Naive thymus-derived CD8-positive, alpha-beta T cell (primary cell): ENCODE measurements at places on chromosomes 16 and 17.

DNA sequence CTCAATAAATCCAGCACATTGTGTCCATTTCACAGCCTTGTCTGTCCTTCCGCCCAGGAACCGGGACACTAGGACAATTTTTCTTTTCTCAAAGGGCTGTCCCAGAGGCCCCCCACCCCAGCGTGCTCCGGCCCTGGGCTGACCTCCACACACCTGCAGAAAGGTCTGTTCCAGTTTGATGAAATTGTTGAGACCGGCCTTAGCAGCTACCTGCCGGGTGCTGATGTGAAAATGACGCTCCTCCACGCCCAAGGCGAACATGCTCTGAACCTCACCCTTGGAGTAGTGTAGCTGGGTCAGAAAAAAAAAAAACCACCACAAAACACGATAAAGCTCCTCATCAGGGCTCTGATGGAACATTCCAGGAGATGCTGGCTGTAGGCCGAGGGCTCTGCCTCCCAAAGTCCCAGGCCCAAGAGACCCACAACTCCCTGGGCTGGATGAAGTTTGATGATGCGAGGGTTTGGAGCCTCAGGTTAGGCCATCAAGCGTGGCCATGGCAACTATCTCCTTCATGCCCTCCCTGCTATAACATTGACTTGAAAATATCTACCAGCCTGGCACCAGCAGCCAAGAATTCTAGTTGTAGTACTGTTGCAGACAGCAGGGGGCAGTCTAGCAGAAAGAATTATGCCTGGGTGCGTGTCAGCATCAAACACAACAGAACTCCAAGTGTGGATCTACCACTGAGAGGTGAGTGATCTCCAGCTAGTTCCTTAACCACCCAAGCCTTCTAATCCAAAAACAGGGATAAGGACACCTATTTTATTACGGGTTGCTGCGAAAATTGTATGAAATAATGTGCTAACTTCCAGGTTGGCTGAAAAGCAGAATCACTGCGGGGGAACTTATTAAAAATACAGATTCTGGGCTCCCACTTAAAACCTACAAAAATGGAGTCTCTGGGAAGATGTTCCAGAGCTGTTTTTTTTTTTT is 62.1 kb downstream of the RMI2 start:
- peak overlapping the region; percentile 50 for H3K27ac ChIP-seq
- H3K4me1 ChIP-seq = no peaks in the 10 kb centered on the region
- H3K4me3 ChIP-seq = no peak overlapping the region
- peak; percentile 75 for DNase-seq

DNA sequence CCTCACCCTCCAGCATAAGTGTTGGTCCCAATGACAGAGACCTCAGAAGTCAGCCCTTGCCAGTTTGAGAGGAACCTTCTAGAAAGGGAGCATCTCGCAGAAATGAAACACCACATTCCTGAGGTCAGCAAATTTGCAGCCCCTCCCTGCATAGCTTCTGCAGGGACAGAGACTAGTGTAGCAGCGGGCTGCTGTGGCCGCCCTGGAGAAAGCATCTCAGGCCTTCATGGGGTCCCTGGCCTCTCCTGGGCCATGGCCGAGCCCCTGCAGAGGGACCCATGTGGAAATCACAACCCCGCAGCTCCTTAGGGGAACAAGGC is 11.4 kb downstream of the HS3ST6 start:
- H3K27ac ChIP-seq = no peak overlapping the region
- no peak overlapping the region for H3K4me3 ChIP-seq
- no peaks in the 10 kb centered on the region for H3K4me1 ChIP-seq
- H3K27me3 ChIP-seq = peaks cover 16% of the 10 kb centered on the region

DNA sequence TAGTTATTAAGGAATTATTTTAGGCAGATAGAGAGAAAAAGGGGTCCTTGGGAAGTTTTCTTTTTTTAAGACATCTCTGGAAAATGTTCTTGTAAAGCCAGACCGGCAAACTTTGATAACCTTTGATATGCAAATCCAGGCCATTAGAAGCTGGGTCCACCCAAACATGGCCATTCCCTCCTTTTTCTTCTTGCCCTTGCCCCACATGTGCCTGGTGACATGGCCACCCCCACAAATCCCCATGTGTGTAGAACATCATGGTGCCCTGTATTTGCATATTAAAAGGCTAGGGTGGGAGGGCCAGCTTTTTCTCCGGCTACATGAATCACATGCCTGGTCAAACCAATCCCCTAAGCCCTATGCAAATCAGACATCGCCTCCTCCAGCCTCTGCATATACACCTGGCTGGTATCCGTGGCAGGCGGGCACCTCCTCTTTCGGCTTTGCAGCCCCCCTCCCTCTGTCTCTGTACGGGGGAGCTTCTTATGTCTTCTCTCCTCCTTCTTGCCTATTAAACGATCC is 43.9 kb upstream of the LYRM9 start:
- H3K36me3 ChIP-seq = no peaks in the 10 kb centered on the region
- H3K4me3 ChIP-seq = no peak overlapping the region
- H3K27me3 ChIP-seq = peaks cover 13% of the 10 kb centered on the region
- H3K4me1 ChIP-seq = peaks cover 3% of the 10 kb centered on the region
- no peak for DNase-seq

DNA sequence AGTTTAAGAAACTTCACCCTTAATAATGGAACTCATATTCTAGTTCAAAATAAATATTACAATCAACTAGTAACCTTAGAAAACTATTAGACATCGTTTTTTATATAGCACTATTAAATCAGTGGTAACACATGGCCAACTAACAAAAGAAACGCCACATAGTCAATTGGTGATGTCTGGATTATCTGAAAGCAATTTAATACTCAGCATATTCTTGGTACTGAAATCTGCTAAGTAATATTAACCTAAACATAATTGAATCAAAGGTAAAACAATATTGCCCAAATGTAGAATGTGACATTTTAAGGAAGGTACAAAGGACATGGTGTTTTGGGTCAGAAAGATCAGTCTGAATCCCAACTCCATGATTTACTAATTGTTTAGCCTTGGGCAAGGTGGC is 11.1 kb upstream of the RSL1D1 start:
- no peaks in the 10 kb centered on the region for H3K27me3 ChIP-seq
- no peak overlapping the region for H3K4me3 ChIP-seq
- no peak for DNase-seq
- H3K4me1 ChIP-seq = peaks cover 2% of the 10 kb centered on the region
- H3K27ac ChIP-seq = no peak overlapping the region
- peaks cover 12% of the 10 kb centered on the region for H3K36me3 ChIP-seq
